ENCODE measurements at places on chromosomes 4 and X. TPM values are rescaled to one million over a fixed set of nuclear protein-coding genes. Genes with fewer than 3 reads are reported as not detected.

GRCh38 chr4:137861682-137862081 is 329.4 kb upstream of the PCDH18 start:
- H3K27me3 ChIP-seq: no peaks in the 10 kb centered on the region
- no peak overlapping the region for H3K4me3 ChIP-seq
- DNase-seq: no peak
- no peak overlapping the region for H3K27ac ChIP-seq
- no peaks in the 10 kb centered on the region for H3K4me1 ChIP-seq
- no peaks in the 10 kb centered on the region for H3K36me3 ChIP-seq

DNA sequence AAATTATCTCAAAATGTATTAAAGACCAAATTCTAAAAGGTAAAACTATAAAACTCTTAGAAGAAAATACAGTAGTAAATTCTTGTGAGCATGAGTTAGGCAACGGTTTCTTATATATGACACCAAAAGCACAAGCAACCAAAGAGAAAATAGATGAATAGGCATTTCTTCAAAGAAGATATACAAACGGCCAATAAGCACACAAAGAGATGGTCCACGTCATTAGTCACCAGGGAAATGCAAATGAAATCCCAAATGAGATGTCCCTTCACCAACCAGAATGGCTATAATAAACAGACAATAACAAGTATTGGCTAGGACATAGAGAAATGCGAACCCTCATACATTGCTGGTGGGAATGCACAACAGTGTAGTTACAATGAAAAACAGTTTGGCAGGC is 44.6 kb downstream of the RAB33A start:
- no peaks in the 10 kb centered on the region for H3K4me1 ChIP-seq
- no peaks in the 10 kb centered on the region for H3K27me3 ChIP-seq
- no peak overlapping the region for H3K4me3 ChIP-seq
- peaks cover 12% of the 10 kb centered on the region for H3K36me3 ChIP-seq
- no peak for DNase-seq

LRCH2 gene
- 0.49 TPM for total RNA-seq

- H3K4me3 ChIP-seq: no peak overlapping the region
- no peaks in the 10 kb centered on the region for H3K36me3 ChIP-seq
- DNase-seq: no peak
Observed at GRCh38 chr4:61996943-61997342, 796.8 kb downstream of the ADGRL3 start.

LANCL3 gene
- 0.02 TPM for total RNA-seq

DNA sequence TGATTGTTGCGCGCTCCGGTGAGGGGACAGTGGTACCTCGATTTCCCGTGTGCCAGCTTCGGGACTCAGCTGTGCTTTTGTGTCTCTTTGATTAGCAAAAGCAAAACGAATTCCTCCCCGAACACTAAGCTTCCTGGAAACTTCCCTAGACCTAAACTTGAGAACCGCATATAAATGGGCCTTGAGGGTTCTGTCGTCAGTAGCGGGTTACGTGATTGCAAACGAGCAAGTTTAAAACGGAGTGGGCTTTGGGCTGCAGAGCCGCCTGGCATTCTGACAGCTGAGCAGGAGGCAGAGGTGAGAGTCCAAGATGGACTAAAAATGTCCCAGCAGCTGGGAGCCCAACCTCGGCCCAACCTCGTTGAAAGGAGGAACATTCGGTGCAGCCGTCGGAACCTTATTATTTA is 1.2 kb upstream of the TAPT1 start:
- DNase-seq: peak; percentile 56
- peak overlapping the region; percentile 78 for H3K4me3 ChIP-seq
- H3K27ac ChIP-seq: peak overlapping the region; percentile 94

ZBTB49 gene
- 2.8 TPM for total RNA-seq

NHSL2 gene
- 2.6 TPM for total RNA-seq

- H3K36me3 ChIP-seq: no peaks in the 10 kb centered on the region
- no peak for DNase-seq
- no peaks in the 10 kb centered on the region for H3K27me3 ChIP-seq
- H3K4me3 ChIP-seq: no peak overlapping the region
- H3K4me1 ChIP-seq: peaks cover 1% of the 10 kb centered on the region
Observed at GRCh38 chr4:169999923-170000322, 26.3 kb downstream of the MFAP3L start.

DNA sequence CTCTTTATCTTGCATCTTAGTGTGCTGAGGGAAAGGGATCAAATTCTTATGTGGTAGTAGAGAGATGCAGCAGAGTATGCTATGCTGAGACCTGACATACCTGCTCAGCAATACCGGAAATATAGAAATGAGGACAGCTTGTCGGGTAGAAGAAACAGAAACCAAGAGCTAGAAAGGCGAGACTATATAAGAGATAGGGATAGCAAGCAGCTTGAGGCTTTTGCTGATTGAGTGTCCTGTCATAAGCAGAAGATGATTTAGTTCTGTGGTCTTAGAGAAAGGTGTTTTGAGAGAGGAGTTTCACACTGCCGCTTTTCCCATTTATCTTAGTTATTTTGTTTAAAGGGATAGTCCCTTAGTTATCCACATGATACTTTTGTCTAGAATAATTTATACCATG is 31.7 kb downstream of the USP9X start:
- no peak overlapping the region for H3K4me3 ChIP-seq
- no peak for DNase-seq
- H3K27me3 ChIP-seq: no peaks in the 10 kb centered on the region
- no peak overlapping the region for H3K27ac ChIP-seq
- no peaks in the 10 kb centered on the region for H3K36me3 ChIP-seq
- peaks cover 32% of the 10 kb centered on the region for H3K4me1 ChIP-seq

TRO gene
- total RNA-seq: 0.71 TPM

GRCh38 chr4:162323919-162324318 is 160.1 kb upstream of the FSTL5 start:
- H3K36me3 ChIP-seq: no peaks in the 10 kb centered on the region
- no peak for DNase-seq
- no peak overlapping the region for H3K4me3 ChIP-seq
- no peak overlapping the region for H3K27ac ChIP-seq
- H3K4me1 ChIP-seq: no peaks in the 10 kb centered on the region

DNA sequence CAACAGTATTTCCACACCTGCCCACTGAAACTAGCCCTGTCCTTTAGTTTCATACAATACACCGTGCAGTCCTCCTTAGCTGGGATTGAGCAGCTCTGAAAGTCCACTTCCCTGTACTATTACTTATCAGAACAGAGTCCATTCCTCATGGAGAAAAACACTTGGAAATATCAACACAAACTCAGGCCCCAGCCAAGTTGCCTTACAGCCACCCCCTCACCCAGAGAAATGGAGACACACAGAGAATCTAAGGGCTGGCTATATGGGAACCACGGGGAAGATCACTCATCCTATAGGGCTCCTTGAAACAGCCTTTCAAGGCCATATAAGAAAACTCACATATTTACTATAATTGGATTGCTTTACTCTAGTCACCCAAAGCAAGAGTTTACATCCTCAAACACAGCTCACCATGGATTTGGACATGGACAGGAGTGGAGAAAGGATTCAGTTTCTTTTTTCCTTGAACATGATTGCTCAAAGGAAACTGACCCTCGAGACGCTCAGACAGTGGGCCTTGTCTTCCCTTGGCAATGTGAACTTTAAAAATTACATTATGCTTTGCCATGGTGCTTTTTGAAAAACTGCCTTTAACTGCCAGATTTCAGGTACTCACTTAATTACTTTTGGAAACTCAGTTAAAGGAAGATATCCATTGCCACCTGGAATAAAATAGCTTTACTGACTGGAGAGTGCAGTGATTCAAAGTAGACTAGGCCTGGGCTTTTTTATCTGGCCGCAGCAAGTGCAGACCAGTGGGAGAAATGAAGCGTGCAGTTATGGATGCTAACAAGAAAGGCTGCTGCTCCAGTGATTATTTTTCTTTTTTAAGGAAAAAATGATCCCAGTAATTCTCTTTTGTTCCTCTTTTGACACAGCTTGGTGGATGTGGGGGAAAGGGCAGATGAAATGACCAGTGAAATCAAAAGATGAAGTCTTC is 1.6 kb downstream of the SCARB2 start:
- H3K27me3 ChIP-seq: no peaks in the 10 kb centered on the region
- no peaks in the 10 kb centered on the region for H3K36me3 ChIP-seq
- peaks cover 82% of the 10 kb centered on the region for H3K4me1 ChIP-seq
- peak overlapping the region; percentile 89 for H3K4me3 ChIP-seq
- peak overlapping the region; percentile 90 for H3K27ac ChIP-seq

- H3K4me1 ChIP-seq: no peaks in the 10 kb centered on the region
- no peaks in the 10 kb centered on the region for H3K36me3 ChIP-seq
- no peak for DNase-seq
- H3K4me3 ChIP-seq: no peak overlapping the region
- H3K27me3 ChIP-seq: no peaks in the 10 kb centered on the region
- H3K27ac ChIP-seq: no peak overlapping the region
Observed at GRCh38 chr4:46372878-46373277, 17.1 kb downstream of the GABRA2 start.

DNA sequence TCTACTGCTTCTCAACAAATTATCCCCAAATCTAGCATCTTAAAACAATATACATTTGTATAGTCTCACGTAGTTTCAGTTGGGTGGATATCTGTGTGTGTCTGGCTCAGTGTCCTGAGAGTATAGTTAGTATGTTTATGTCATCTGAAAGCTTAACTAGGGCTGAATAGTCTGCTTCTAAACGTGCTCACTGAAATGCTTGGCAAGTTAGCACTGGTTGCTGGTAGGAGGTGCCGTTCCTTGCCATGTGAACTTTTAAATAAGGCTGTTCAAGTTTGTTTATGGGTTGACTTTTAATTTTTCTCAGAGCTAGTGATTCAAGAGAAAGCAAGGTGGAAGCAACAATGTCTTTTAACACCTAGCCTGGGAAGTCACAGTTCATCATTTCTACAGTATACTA is 1673.6 kb downstream of the PCDH7 start:
- H3K36me3 ChIP-seq: no peaks in the 10 kb centered on the region
- no peaks in the 10 kb centered on the region for H3K4me1 ChIP-seq
- H3K4me3 ChIP-seq: no peak overlapping the region
- no peak for DNase-seq

DNA sequence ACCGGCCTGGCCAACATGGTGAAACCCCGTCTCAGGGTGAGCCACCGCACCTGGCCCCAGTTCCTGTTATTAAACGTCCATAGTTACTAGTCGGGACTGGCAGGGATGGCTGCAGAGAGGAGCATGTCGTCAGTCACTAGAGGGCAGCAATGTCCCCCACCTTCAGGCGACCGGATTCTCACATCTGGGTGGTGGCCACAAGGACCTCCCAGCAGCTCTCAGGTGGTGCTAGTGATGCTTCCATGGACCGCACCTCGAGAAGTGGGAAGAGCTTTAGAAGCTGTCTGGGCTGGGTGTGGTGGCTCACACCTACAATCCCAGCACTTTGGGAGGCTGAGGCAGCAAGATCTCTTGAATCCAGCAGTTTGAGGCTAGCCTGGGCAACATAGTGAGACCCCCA is 13.3 kb upstream of the IL3RA start:
- no peak overlapping the region for H3K4me3 ChIP-seq
- no peak for DNase-seq
- no peaks in the 10 kb centered on the region for H3K27me3 ChIP-seq

GRCh38 chrX:8738588-8739189 is 6.8 kb upstream of the ANOS1 start:
- no peaks in the 10 kb centered on the region for H3K36me3 ChIP-seq
- peak overlapping the region; percentile 34 for H3K4me3 ChIP-seq
- H3K27me3 ChIP-seq: no peaks in the 10 kb centered on the region
- H3K27ac ChIP-seq: peak overlapping the region; percentile 65
- DNase-seq: peak; percentile 24
- H3K4me1 ChIP-seq: no peaks in the 10 kb centered on the region

IL9R gene
- 0.20 TPM for total RNA-seq

DNA sequence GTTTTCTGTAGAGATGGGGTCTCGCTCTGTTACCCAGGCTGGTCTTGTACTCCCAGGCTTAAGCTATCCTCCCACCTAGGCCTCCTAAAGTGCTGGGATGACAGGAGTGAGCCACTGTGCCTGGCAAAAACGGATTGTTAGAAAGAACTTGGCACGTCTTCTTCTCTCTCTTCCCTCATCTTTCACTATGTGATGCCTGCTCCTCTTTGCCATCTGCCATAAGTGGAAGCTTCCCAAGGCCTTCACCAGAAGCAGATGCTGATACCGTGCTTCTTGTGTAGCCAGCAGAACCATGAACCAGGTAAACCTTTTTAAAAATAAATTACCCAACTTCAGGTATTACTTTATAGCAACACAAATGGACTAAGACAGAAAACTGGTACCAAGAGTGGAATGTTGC is 36.9 kb upstream of the HUWE1 start:
- no peak overlapping the region for H3K4me3 ChIP-seq
- H3K27me3 ChIP-seq: no peaks in the 10 kb centered on the region
- H3K4me1 ChIP-seq: no peaks in the 10 kb centered on the region
- H3K27ac ChIP-seq: no peak overlapping the region

DNA sequence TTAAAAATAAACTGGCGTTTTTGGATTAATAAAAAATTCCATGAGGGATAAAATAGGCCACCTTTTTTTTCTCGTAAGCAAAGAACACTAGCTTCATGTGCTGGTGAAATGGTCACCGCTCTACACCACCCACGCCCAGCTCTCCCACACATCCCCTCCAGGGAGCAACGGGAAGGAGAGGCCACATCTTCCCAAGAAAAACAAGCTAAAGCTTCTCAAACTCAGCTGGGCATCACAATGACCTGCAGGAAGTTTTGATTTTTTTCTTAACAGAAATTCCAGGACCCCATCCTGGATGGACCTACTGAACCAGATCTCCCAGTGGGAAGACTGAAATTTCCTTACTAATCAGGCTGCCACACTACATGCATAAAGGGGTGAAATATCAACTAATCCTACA is 9.8 kb downstream of the TSPAN5 start:
- H3K27ac ChIP-seq: no peak overlapping the region
- no peaks in the 10 kb centered on the region for H3K4me1 ChIP-seq
- no peaks in the 10 kb centered on the region for H3K36me3 ChIP-seq
- no peaks in the 10 kb centered on the region for H3K27me3 ChIP-seq

GRCh38 chr4:186839122-186840037 is 115.7 kb upstream of the FAT1 start:
- peaks cover 3% of the 10 kb centered on the region for H3K4me1 ChIP-seq
- peak overlapping the region; percentile 68 for H3K27ac ChIP-seq
- no peak for DNase-seq

DNA sequence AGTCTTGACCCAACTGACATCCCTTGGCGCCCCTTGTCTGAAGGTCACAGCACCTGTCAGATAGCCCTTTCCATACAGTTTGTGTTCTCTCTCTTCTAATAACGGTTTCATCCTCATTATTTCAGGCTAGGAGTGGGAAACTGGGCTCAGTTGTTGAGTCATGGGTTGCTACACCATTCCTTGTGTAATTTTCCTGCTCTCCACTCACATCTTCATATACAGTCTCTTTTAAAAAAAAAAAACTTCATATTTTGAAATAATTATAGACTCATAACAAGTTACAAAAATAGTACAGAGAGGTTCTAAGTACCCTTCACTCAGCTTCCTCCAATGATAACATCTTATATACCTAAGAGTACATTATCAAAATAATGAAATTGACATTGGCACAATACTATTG is 60.2 kb upstream of the GRPR start:
- H3K27ac ChIP-seq: no peak overlapping the region
- no peaks in the 10 kb centered on the region for H3K4me1 ChIP-seq
- no peak overlapping the region for H3K4me3 ChIP-seq
- DNase-seq: no peak
- no peaks in the 10 kb centered on the region for H3K27me3 ChIP-seq
- H3K36me3 ChIP-seq: no peaks in the 10 kb centered on the region

VCX2 gene
- not detected for total RNA-seq

BBS7 gene
- 5.1 TPM for total RNA-seq

P2RY4 gene
- total RNA-seq: not detected

- H3K4me1 ChIP-seq: peaks cover 9% of the 10 kb centered on the region
- no peak for DNase-seq
- H3K27me3 ChIP-seq: no peaks in the 10 kb centered on the region
- no peak overlapping the region for H3K27ac ChIP-seq
- H3K4me3 ChIP-seq: no peak overlapping the region
- no peaks in the 10 kb centered on the region for H3K36me3 ChIP-seq
Observed at GRCh38 chrX:16476692-16477091, 173.3 kb upstream of the S100G start.

ENPP6 gene
- total RNA-seq: 0.07 TPM

All from gastrocnemius medialis (tissue), 4 donors.